HFFc6 (cell line): ENCODE measurements at places on chromosomes 16 and 17. TPM values are rescaled to one million over a fixed set of nuclear protein-coding genes. Genes with fewer than 3 reads are reported as not detected.

The TBC1D3E gene
- total RNA-seq = not detected in 2 replicates

The UBE2G1 gene
- total RNA-seq = 60.9 to 72.0 TPM (median 61.6 TPM) in 3 replicates

The SHCBP1 gene
- total RNA-seq = 20.8 to 50.4 TPM (median 39.6 TPM) in 3 replicates

The CDH3 gene
- total RNA-seq = 0.11 TPM in 1 of 3 replicates, not detected in the others

The ALDOC gene
- total RNA-seq = 9.8 to 14.5 TPM (median 10.8 TPM) in 3 replicates

The ZP2 gene
- total RNA-seq = not detected in 3 replicates

The SIRT7 gene
- total RNA-seq = 18.4 to 21.2 TPM (median 19.3 TPM) in 3 replicates

The TGFB1I1 gene
- total RNA-seq = 165 to 209 TPM (median 180 TPM) in 3 replicates

The STH gene
- total RNA-seq = not detected in 2 replicates

The TEN1 gene
- 14.2 to 19.6 TPM (median 15.4 TPM) in 3 replicates for total RNA-seq

The PABPN1L gene
- not detected in 3 replicates for total RNA-seq

The PERCC1 gene
- total RNA-seq = not detected in 3 replicates

The SPATA32 gene
- not detected in 3 replicates for total RNA-seq

The NHLRC4 gene
- 0.13 and 0.46 TPM in 2 replicates for total RNA-seq

The LITAFD gene
- not detected in 3 replicates for total RNA-seq

The NXPH3 gene
- 0.85 to 1.3 TPM (median 0.87 TPM) in 3 replicates for total RNA-seq

The RPS6KB1 gene
- total RNA-seq = 25.5 and 29.6 TPM in 2 replicates

The ITGA2B gene
- total RNA-seq = not detected in 2 replicates

The KRTAP2-1 gene
- 0.36 to 0.41 TPM in 2 of 3 replicates, not detected in the other for total RNA-seq

The SCARF1 gene
- 0.15 to 0.48 TPM (median 0.21 TPM) in 3 replicates for total RNA-seq

The KCNG4 gene
- not detected in 3 replicates for total RNA-seq

The CRISPLD2 gene
- total RNA-seq = 12.8 to 15.4 TPM (median 14.9 TPM) in 3 replicates

The CD300LB gene
- not detected in 3 replicates for total RNA-seq

The RAB26 gene
- 0.23 to 0.37 TPM (median 0.31 TPM) in 3 replicates for total RNA-seq

The SLC5A11 gene
- not detected in 3 replicates for total RNA-seq

The PLCD3 gene
- 86.0 to 108 TPM (median 86.1 TPM) in 3 replicates for total RNA-seq

The SLC6A4 gene
- not detected in 3 replicates for total RNA-seq

The C16orf89 gene
- not detected in 3 replicates for total RNA-seq

The CFAP119 gene
- 3.5 to 6.3 TPM (median 4.3 TPM) in 3 replicates for total RNA-seq
